ENCODE measurements at places on chromosomes 6 and 20. TPM values are rescaled to one million over a fixed set of nuclear protein-coding genes. Genes with fewer than 3 reads are reported as not detected.
A peak's percentile ranks its signal among the peaks of the same experiment; 100 is the strongest.

TJAP1 gene
- 9.2 TPM for total RNA-seq

- no peak for DNase-seq
Measured at GRCh38 chr6:124432620-124433019, 529.6 kb upstream of the RNF217 start.

DNA sequence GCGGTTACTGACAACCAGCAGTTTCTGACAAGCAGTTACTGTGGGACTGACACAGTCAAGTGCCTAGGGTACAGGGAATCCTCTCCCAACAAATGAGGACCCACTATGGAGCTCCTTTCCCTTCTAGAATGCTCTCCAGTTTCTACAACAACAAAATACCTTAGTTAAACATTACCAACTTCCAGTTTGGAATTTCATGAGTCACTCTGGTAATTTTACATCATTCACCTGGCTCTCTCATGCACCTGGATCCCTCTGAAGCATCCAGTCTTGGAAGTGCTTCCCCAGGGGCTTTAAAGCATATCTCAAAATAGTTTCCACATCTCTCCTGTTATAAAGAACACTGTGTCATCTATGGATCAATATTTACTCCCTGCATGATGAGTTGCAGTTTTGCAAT lies 286.7 kb upstream of the SPTLC3 start:
- no peak for DNase-seq

GRCh38 chr6:26159357-26160273 lies 72.4 kb downstream of the HFE start:
- DNase-seq: no peak

GRCh38 chr6:125839879-125840278 lies 49.1 kb downstream of the NCOA7 start:
- DNase-seq: peak; percentile 20

DNA sequence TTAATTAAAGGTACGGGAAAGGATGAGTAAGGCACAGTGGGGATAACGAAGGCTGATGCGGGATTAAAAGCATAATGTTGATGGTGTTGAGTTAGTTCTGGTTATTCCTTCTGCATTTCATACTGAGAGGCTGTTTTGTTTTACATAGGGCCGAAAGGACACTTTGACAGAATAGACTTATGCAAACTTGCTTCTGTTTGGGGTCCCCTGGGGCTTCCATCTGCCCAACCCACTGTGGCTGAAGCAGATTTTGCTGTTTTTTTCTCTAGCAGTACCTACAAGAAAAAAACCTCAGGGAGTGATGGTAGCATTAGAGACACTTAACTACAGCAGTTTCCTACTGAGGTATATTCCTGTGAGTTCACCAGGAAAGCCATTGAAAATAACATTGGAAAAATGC lies 136.1 kb upstream of the SUPT3H start:
- no peak for DNase-seq

DNA sequence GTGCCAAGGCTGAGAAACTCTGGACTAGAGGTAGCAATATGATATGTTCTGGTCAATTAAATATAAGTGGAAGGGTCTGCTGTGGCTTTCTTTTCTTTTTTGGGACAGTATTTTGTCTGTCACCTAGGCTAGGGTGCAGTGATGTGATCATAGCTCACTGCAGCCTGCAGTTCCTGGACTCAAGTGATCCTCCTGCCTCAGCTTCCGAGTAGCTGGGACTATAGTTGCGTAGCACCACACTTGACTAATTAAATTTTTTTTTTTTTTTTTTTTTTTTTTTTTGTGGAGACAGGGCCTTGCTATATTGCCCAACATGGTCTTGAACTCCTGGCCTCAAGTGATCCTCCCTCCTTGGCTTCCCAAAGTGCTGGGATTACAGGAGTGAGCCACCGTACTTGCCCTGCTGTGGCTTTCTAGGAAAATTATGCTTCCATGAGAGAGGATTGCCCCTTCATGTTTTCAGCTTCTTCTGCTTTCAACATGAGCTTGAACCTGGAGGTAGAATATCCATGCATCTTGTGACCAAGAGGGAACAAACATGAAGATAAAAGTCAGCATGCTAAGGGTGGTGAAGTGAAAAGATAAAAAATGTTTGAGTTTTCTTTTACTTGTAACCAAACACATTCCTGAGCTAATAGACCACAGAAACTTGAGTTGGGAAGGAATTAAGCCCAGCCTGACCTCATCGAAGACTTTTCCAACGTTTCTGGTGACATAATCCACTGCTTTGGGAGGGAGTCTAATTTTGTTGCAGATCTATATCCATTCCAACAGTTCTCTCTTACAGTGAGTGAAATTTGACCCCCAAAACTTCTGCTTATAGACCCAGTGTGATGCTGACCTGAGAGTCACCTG lies 75.1 kb downstream of the CARMIL1 start:
- DNase-seq: no peak

- DNase-seq: no peak
Measured at GRCh38 chr6:370555-370954, 21.0 kb upstream of the IRF4 start.

GRCh38 chr6:150068151-150068550 lies 770 bp downstream of the ULBP3 start:
- no peak for DNase-seq

DNA sequence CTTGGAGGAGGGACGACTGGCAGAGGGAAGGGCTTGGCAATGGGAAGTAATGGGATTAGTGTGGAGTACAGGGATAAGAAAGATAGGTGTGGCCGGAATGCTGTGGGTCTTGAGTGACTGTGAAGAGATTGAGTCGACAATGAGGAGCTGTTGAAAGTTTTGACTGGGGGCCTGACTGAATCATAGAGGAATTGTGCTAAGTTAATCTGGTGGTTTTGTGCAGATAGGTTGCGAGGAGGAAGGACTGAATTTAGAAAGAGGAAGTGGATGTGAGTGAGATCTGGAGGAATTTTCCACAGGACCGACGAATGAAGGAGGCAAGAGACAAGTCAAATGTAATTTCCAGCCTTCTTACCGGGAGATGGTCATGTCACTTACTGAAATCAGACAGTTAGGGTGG lies 143.9 kb upstream of the RALGAPA2 start:
- no peak for DNase-seq

DNA sequence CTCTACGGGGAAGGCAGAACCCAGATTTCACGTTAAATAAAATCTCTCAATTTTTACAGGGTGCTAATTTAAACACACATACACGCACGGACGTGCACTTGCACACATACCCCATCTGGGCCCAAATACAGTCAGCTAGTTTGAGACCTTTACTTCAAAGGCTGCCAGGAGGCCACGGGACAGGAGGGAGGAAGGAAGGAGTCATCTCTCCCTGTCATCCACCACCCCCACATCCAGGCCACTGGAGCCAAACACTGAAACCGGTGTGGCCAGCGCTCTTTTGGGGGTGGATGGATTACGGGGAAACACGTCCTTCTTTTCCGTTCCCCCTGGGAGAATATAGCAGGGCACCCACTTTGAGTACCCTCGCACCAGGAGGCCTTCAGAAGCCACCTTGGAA lies 60.1 kb downstream of the ZNF831 start:
- DNase-seq: no peak

- no peak for DNase-seq
Measured at GRCh38 chr6:10831609-10832008, 6.7 kb downstream of the MAK start.

- no peak for DNase-seq
Measured at GRCh38 chr20:20440886-20441658, 73.2 kb downstream of the INSM1 start.

GRCh38 chr6:155880900-155881299 lies 425.3 kb upstream of the NOX3 start:
- no peak for DNase-seq

DNA sequence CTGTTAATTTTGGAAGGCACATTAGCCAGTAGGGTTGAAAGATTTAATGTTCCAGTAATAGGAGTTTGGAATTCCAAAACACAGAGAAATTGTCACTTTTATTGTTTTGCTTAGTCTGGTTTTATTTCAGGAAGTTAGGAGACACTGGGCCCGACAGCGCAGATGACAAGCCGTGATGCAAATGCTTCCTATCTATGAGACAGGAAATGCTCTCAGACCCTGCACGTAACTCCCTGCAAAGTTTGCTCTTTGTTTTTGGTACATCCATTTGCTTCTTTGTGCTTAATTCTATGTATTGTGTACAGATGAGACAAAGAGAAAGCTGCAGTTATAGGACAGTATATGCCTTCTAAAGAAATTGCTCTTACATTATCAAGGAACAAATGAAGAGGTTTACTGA lies 201.6 kb upstream of the SGK1 start:
- peak; percentile 44 for DNase-seq

DNA sequence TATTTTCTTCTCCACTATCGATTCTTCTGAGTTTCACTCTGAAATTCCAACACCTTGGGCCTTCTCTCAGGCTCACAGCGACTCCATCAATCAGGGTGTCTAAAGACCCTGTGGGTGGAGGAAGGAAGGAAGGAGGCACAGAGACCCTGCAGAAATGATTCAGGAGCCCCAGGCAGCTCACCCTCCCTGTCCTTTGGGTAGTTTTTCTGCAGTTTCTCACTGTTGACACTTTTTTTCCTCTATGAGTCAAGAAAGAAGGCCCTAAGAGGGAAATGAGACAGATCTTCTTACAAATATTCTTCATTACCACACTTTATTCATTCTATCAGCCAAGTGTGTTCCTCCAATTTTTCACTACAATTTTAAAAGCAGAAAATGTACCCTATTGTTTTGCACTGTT lies 34.2 kb upstream of the TBXT start:
- DNase-seq: no peak

DNA sequence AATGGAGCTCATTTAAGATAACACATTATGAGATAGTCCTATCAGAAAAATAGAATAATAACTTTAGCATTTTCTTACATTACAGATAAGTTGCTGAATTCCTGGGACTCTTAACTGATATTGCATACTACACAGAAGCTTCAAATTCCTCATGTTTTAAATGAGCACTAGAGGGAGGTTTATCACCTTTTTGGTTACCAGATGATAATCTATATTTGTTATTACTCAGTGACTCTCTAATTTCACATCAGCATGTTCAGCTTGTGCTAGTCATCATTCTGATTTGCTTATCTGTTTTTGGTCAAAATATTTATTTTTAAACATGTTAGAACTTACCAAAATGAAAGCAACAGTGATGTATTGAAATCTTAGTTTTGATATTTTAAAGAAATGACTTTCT lies 20.5 kb upstream of the GJA10 start:
- no peak for DNase-seq

- no peak for DNase-seq
Measured at GRCh38 chr20:5910186-5910585, 40.1 kb downstream of the TRMT6 start.

DNA sequence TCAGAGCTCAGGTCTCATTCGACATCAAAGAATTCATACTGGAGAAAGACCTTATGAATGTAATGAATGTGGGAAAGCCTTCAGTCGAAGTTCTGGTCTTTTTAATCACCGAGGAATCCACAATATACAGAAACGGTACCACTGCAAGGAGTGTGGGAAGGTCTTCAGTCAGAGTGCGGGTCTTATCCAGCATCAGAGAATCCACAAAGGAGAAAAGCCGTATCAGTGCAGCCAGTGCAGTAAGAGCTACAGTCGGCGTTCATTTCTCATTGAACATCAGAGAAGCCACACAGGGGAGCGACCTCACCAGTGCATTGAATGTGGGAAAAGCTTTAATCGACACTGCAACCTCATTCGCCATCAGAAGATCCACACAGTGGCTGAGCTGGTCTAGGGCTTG lies 7.7 kb downstream of the ZSCAN9 start:
- DNase-seq: no peak
